ENCODE measurements at places on chromosomes 6 and 20.
A peak's percentile ranks its signal among the peaks of the same experiment; 100 is the strongest.

- no peak for DNase-seq
Measured at GRCh38 chr20:60295214-60295613, 337.0 kb downstream of the CDH26 start.

DNA sequence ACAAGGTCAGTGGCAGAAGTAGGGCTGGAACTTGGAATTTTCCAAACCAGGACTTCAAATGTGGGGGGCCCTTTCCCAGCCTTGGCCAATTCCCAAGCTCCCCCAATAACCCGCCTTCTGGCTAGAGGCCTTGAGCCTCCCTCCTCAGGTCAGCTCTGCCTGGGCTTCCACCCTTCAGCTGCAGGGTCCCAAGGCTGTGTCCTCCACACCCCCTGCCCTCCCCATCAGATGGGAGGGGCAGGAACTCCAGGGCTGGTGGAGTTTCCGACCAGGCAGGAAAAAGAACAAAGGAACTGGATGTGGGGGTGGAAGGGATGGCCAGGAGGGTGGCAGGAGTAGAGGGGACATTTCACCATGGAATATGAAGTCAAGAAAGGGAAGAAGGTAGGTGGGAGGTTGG lies at the start of gene CCM2L:
CCM2L (plus strand) TSS at position 338 of the 400 bp plus-strand sequence; CDS start at position 355, 17 bp downstream.
- DNase-seq, result no peak

GRCh38 chr6:143807103-143807772 lies 35.9 kb upstream of the LTV1 start:
- no peak for DNase-seq

GRCh38 chr20:24132246-24132645 lies 143.7 kb upstream of the GGTLC1 start:
- DNase-seq, result no peak

DNA sequence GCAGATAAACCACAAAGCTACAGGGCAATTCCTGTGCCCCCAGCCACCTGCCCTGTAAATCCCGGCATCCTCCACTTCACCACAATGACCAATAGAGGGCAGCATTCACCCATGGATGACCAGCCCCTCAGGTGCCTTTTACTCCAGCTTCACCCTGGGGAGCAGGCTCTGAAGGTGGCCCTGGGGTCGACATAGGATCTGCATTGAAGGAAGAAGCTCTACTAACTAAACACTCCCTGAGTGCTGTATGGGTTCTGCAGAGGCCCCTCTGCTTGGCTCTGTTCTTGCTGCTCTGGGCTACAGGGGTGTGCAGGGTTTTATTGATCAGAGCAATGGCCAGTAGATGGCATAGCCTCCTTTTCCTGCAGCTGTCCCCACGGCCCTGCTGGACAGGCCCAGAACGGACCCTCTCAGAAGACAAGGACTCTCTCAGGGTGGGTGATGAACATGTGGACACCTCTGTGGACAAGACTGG lies 20.3 kb downstream of the CST4 start:
- DNase-seq, result peak; percentile 70

DNA sequence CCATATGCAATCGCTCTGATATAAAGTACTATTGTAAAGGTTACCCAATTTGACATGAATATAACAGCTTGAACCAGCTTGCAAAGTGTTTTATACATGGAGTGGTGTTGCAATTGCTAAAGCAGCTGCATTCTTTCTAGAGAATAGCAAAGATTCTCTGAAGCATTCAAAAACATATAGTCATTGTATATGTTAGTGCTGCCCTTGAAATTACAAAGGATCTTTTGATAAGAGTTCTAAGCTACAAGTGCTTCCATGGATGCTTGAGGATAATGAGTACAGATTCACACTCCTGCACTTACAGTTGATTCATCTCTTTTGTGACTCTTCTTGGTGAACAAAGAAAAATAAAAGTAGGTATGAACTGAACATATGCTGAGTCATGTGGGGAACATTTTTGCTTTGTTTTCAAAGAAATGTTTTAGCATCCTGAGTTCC lies 175.7 kb downstream of the ALDH8A1 start:
- DNase-seq, result no peak

- DNase-seq, result no peak
Measured at GRCh38 chr20:49516916-49517804, 34.7 kb upstream of the KCNB1 start.

DNA sequence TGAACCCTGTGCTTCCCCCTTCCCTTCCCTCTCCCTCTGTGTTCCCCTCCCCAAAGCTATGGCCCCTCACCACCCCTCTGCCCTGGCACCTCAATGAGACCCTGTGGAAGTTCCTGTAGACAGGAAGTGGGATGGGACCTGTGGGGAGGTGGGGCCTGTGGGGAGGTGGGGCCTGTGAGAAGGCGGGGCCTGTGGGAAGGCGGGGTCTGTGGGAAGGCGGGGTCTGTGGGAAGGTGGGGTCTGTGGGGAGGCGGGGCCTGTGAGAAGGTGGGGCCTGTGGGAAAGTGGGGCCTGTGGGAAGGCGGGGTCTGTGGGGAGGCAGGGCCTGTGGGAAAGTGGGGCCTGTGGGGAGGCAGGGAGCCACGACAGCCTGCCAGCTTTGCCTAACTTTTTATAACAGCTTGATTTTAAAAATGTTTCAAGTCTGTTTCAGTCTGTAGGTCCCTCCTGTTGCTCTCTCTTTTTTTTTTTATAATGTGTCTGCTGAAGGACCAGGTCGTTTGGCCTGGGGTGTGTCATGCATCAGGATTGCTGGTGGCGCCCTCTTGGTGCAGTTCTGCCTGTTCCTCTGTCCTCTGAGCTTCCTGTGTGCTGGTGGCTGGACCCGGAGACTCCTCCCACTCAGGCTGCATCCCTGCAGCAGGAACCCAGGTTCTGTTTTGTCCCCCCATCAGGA lies 70.5 kb upstream of the SLCO4A1 start:
- peak; percentile 70 for DNase-seq

DNA sequence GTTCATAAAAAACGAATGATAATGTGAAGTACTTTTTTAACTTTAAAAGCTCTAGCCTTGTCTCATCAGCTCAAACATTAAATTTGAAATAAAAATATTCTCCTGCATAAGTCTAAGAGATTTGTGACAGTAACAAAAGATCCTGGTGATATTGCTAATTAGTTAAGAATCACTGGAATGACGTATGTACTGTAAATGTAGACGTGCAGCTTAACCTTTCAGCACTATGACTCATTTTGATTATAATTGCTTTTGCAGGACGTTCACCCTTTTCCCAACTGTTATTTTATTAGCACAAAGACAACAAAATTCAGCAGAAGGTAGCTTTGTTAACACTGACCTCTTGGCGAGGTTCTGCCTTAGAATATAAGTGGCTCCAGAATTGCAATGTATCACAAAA lies 68.6 kb downstream of the TENT5A start:
- no peak for DNase-seq

DNA sequence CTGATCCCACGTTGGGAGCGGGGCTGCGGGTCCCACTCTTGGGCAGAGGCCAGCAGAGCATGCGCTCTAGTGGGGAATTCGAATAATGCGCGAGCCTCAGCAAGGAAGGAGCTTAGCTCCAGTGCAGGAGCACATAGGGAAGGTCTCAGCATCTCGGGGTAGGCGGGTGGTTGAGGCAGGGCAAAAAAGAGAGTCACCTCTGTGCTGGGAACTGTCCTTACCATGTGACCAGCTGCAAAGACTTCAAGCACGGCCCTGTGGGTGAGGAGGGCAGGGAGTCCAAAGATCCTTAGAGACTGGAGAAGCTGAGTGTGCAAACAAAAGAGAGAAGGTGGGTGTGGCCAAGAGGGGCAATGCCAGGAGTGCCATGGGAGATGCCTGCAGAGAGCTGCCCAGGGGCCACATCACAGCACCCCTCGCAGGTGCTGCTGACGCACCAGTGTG lies 79.2 kb upstream of the CD93 start:
- DNase-seq, result no peak

DNA sequence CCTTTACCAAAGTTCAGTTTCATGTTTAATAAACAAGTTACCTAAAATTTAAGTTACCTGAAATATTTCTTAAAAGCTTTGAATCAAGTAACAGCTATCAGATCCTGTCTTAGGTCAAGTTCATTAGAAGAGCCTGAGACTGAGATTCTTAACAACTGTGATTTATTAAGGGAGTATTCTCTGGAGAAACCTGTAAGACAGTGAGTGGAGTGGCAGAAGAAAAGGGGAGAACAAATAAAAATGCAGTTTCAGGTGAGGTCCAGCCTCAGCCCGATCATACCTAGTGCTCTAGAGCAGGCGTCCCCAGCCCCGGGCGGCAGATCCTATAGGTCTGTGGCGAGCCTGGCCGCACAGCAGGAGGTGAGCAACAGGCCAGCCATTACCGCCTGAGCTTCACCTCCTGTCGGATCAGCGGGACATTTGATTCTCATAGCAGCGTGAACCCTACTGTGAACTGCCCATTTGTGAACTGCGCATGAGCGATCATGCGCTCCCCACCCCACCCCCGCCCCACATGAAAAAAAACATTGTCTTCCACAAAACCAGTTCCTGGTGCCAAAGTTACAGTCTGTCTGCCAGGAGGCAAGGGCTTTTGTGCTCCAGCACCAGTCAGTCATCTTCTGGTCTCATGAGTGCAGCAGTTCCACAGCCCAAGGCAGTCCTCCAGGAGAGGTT lies 59.2 kb upstream of the ADGRB3 start:
- no peak for DNase-seq

DNA sequence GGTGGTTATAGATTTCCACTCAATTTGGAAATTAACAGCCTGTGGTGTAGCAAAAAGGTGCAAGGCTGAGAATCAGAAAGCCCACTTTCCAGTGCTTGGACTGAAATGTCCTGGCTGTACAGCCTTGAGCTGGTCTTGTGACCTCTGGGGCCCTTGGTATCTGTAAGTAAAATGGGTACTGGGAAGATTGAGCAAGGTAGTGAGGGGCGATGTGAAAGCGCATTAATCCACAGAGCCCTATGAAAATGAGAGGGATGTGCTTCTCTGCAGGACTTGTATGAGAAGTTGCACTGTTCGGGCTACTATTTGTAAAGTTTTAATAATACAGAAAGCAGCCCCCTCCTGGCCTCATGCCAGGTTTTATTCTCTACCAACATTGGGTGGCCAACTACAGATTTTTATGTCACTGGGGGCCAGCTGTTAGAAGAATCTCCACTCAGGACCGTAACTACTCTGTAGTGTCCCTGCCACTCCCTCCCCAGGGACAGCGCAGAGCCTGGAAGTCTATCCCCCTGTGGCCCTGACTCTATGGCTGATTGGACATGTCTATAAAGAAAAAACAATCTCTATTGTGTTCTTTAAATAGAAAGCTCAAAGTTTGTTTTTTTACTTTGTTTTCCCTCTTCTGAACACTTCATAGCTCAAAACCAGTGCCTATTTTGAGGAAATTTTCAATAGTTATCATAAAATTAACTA lies 254.7 kb upstream of the TAB2 start:
- DNase-seq, result no peak
